ENCODE measurements at places on chromosomes 2 and 18.
A peak's percentile ranks its signal among the peaks of the same experiment; 100 is the strongest.

GRCh38 chr2:181051861-181052522, 71.6 kb downstream of the UBE2E3 start:
- DNase-seq, result no peak

GRCh38 chr2:12032398-12032797, 286.0 kb downstream of the LPIN1 start:
- no peak for DNase-seq

GRCh38 chr2:128724547-128724946, 405.9 kb upstream of the HS6ST1 start:
- DNase-seq, result no peak

DNA sequence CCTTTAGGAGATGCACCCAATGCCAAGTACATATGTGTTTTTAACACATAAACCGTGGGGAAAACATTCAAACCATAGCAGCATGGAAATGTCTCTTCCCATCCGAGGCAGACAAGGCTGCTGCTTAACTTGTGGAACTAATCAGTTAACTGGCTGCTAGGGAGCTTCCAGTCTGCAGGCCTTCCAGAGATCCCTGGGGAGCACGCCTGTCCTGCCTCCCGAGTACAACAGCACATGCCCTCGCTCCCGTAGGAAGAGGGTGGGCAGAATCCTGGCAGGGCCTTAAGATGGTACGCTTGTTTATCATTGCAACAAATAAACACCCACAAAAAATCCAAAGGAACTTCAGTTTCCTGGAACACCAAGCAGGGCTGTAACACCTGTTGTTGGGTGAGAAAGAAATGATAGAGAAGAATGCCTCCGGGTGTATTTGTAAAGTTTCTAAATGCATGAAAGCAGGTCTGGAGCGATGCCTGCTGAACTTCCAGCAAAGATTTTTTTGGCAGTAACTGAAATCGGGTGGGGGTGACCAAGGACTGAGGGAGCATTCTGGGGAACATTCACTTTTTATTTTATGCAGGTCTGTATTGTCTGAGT, 56.2 kb downstream of the EDAR start:
- peak; percentile 60 for DNase-seq

DNA sequence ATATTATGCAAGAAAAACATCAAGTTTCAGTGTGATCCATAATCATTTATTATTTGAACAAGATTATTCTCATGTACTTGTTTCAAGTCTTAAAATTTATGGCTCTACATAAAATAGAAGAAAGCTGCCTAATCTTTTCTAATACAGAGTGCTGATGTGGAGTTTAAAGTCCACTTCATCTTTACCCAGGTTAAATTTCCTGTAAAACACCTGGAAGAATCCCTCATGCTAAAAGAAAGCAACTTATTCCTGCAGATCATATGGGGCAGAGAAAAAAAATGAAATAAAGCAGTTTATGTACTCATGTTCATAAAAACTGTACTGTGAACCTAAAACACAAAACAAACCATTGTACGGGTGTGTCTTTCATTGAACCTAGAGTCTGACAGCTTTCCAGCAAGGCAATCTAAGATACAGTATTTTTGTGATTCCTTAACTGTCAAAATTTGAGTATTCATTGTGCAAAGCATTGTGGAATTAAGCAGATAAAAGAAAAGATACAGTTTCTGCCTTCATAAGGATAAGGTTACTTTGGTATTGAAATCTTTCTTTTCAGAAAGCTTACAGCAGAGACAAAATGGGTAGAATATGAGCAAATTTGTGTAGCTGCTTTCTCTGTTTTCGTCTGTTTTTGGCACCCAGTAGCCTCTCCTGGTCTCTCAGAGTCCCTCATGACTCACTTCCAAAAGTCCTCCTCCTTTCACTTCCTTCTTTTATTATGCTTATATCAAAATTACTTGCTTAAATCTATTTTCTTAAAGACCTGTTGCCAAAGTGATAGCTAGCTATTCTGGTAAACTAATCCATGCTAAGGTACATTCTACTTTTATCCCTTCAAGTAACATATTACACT, 26.9 kb upstream of the GLS start:
- DNase-seq, result no peak

DNA sequence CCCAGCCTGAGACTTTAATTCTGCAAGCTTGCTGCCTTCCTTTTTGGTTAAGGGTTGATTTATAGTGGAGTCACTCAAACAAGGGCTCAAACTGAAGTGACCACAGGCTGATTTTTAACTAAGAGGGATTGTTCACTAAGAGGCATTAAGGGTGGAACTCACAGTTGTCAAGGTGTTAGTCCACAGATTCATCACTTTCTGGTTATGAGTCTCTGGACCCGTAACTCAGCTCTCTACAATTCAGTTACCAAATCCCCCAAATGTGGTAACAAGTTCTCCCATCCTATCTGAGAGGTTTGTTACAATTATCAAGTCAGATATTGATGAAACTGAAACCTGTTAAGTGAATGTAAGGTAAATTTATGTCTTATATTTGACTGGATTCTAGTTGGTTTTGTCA, 185.9 kb upstream of the KLHL14 start:
- no peak for DNase-seq

- DNase-seq, result no peak
These were observed 82.5 kb downstream of the OSBPL1A start for GRCh38 chr18:24315170-24315569.

DNA sequence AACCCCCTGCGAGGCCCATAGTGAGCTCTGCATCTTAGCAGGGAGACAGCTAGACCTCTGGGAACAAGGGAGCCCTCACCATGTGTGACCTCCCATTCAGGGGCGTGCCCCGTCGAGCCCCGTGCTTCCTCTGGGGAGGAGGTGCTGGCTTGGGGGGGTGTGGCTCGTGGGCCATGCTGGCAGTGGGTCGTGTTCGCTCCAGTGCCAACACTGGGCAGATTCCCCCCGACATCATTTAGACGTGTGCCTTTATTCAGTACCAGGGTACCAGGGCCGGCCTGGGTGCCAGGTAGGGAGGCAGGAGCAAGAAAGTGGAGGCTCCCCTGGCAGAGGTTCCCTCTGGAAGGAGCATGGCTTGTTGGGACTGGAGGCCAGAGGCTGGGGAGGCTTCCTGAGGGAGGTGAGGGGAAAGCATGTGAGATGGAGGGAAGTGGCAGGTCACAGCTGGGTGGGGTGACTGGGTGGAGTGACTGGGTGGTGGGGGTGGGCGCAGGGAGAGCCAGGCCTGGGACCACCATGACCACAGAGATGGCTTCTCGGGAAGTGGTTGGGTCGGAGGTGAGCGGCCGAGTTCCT, 15.2 kb downstream of the GPC1 start:
- no peak for DNase-seq

DNA sequence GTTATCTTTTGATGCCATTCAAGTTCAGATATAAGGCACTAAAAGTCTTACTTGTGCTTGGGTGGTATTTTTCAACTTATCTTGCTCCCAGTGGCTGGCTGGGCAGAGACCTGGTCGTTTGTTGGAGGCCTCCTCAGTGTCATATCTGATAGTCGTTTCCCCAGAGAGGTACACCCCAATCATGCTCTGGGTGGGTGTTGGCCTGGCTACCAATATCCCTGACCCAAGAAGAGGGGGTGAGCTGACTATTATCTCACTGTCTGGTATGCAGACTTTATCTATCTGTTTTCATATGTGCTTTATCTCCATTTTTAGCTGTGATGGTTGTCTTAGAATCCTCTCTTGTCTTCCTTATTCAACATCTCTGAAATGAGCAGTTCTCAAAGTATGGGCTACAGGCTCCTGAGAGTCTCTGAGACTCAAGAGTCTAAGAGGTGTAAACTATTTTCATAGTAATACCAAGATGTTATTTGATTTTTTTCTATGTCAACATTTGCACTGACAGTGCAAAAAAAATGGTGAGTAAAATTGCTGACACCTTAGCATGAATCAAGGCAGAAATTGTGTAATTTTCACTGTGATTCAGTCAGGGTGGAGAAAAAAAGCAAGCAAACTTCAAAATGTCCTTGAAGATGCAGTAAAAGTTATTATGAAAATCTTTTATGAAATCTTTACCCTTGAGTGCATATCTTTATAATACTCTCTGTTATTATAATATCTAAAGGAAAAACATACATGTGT, 12.3 kb upstream of the PLEK start:
- DNase-seq, result no peak

- no peak for DNase-seq
These were observed 59.9 kb upstream of the SPAG16 start for GRCh38 chr2:213224366-213224765.

GRCh38 chr2:15800495-15801329, 139.6 kb upstream of the MYCN start:
- peak; percentile 95 for DNase-seq

GRCh38 chr2:29606104-29607037, 315.0 kb downstream of the ALK start:
- no peak for DNase-seq

GRCh38 chr18:78662879-78663278, 316.7 kb upstream of the SALL3 start:
- no peak for DNase-seq

DNA sequence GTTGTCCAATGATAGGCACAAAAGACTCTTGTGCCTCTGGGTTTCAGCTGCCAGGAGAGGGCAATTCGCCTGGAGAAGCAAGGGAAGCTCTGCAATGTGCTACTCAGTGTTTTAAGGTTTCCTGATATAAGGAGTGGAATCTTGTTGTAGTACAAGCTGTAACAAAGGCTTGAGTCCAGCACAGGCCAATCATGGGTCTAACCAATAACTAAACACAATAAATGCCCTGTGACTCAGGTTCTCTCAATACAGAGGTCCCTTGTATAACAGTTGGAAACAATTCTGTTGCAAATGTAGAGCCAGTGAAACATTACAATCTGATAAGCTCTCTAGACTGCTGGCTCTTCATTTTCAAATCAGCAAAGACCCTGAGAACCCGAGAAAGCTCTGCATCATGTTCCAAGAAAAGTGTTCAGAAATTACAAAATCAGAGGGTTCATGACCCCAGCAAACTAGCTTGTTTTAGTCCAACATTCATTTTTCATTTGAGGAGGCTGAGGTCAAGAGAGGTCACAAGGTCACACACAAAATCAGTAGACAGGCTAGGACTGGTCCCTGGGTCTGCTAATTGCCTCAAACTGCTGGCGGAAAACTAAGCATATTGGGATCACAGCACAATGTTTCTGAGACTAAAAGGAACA, 59.0 kb upstream of the DNMT3A start:
- no peak for DNase-seq

DNA sequence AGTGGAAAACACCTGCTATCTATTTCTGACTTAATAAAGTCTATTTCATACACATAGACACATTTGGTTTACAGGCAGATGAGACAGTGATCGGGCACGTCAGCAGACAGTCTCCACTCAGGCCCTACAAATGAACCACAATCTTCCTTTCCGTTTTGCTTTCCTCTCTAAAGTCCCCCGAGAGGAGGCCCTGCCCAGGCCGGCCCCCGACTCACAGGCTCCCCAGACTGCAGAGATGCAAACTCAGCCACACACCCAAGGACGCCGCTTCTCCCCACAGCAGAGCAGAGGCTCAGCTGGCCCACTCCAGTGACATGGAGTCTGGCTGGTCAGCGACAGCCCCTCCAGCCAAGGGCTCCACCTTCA, 9.3 kb upstream of the MTERF4 start:
- DNase-seq, result no peak

GRCh38 chr2:72712304-72712703, 113.5 kb downstream of the EXOC6B start:
- no peak for DNase-seq

All from SK-N-DZ (cell line).